HFFc6 (cell line): ENCODE measurements at places on chromosomes 3 and 15. TPM values are rescaled to one million over a fixed set of nuclear protein-coding genes. Genes with fewer than 3 reads are reported as not detected.

GRCh38 chr3:51498876-51499738 lies 708 bp downstream of the DCAF1 start:
- H3K4me3 ChIP-seq: peak overlapping the region; percentile 91
- peaks cover 14% of the 10 kb centered on the region for H3K4me1 ChIP-seq
- H3K27me3 ChIP-seq: peaks cover 5% of the 10 kb centered on the region
- peak; percentile 89 for DNase-seq
- peak overlapping the region; percentile 95 for H3K27ac ChIP-seq

DNA sequence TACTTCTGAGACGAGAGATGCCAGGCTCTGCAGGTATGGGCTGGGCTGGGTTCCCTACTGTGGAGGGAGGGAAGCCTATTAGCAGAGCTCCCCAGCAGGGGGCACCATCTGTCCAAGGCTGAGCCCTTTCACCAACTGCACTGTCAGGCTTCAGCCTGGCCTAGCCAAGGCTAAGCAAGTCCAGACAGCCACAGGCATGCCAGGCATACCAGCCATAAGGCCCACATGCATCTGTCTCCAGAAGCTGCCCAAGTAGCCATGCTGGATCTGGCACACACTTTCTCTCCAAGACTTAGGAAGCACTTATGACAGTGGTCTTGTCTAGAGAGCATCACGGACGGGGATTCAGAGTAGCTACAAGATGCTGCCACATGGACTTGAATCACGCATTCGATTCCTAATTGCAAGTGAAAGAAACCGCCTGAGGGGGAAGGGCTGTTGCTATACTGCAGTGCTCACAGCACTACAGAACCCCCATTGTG lies 28.3 kb downstream of the RUVBL1 start:
- peaks cover 21% of the 10 kb centered on the region for H3K36me3 ChIP-seq
- peak; percentile 86 for DNase-seq
- H3K4me3 ChIP-seq: no peak overlapping the region
- H3K4me1 ChIP-seq: peaks cover 49% of the 10 kb centered on the region
- peak overlapping the region; percentile 37; the same call in 1 of the 2 replicates for H3K27ac ChIP-seq
- H3K27me3 ChIP-seq: no peaks in the 10 kb centered on the region; the same call in 1 of the 2 replicates

- H3K36me3 ChIP-seq: peaks cover 35% of the 10 kb centered on the region
- H3K27me3 ChIP-seq: peaks cover 2% of the 10 kb centered on the region; the same call in 1 of the 2 replicates
- no peak overlapping the region for H3K27ac ChIP-seq
- no peak for DNase-seq
- no peaks in the 10 kb centered on the region for H3K4me1 ChIP-seq
Observed at GRCh38 chr3:53865732-53866499, 16.0 kb downstream of the ACTR8 start.

- H3K4me1 ChIP-seq: peaks cover 60% of the 10 kb centered on the region
- no peaks in the 10 kb centered on the region; the same call in 1 of the 2 replicates for H3K27me3 ChIP-seq
- peaks cover 26% of the 10 kb centered on the region for H3K36me3 ChIP-seq
- peak overlapping the region; percentile 92 for H3K27ac ChIP-seq
- peak overlapping the region; percentile 62; the same call in 1 of the 2 replicates for H3K4me3 ChIP-seq
Observed at GRCh38 chr3:74426571-74426970, 187.9 kb downstream of the CNTN3 start.

GRCh38 chr3:18062657-18063025 lies 320.2 kb upstream of the TBC1D5 start:
- no peaks in the 10 kb centered on the region for H3K36me3 ChIP-seq
- H3K4me1 ChIP-seq: peaks cover 51% of the 10 kb centered on the region
- peak overlapping the region; percentile 84 for H3K27ac ChIP-seq
- DNase-seq: peak; percentile 53

DNA sequence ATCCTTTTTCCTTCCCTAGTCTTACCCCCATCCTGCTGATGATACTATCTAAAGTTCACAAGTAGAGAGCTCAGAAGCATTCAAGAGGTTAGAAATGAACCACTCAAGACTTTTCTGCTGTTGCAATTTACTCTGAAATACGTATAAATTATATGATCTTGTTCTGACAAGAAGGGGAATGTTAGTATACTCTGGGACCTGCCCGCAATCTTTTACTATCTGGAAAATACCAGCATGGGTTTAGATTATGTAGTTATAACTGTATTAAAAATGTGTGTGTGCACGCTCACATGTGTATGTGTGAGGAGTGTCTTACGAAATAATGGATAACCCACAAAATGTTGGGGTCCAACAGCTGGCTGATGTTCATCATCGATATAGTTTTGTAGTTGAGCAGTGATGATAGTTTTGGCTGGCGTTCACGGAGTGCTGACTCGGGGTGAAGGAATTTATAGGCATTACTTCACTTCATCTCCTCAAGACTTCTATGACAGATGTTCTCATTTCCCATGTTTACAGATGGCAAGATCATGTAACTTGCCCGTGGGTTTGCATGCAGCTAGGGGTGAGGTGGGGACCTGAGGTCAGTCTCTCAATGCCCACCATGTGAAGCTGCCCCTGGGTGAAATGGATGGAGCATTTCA lies 297.5 kb upstream of the LYSMD4 start:
- H3K4me1 ChIP-seq: peaks cover 26% of the 10 kb centered on the region; the same call in 1 of the 2 replicates
- H3K36me3 ChIP-seq: no peaks in the 10 kb centered on the region; the same call in 1 of the 2 replicates
- H3K27me3 ChIP-seq: peaks cover 1% of the 10 kb centered on the region

DNA sequence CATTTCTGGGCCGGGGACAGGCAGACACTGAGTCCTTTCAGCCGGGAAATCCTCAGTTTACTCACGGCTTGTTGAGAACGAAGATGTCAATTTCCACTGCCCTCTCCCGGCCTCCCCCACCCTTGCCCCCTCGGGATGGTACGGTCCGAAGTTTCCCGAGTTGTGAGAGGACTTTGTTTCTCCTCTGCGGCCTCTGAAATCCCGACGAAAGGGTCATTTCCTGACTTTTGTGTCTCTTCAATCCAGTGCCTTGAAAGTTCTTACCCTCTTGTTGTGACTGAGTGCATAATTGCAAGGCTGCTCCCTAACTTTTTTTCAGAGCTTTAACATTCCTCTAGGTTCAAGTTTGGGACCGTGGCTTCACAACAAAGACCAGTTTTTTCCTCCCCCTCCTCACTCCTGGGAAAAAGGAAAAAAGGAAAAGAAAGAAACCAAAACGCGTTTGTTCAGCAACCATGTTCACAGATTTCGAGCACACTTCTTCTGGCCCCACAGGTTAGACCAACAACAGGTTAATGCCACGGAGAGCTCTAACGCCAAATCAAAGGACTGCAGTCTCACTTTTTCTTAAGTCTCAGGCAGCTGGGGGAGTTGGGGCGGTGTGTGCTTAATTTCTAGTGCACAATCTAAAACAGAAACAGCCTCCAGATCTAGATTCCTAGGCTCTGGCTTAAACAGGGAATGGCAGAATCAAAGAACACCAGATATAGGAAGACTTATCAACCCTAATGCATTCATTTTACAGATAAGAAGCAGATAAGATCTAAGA lies 138.9 kb downstream of the TMCO5A start:
- H3K4me3 ChIP-seq: peak overlapping the region; percentile 89
- H3K4me1 ChIP-seq: peaks cover 62% of the 10 kb centered on the region
- peak overlapping the region; percentile 98 for H3K27ac ChIP-seq
- no peaks in the 10 kb centered on the region for H3K36me3 ChIP-seq
- H3K27me3 ChIP-seq: no peaks in the 10 kb centered on the region; the same call in 1 of the 2 replicates
- DNase-seq: no peak

DNA sequence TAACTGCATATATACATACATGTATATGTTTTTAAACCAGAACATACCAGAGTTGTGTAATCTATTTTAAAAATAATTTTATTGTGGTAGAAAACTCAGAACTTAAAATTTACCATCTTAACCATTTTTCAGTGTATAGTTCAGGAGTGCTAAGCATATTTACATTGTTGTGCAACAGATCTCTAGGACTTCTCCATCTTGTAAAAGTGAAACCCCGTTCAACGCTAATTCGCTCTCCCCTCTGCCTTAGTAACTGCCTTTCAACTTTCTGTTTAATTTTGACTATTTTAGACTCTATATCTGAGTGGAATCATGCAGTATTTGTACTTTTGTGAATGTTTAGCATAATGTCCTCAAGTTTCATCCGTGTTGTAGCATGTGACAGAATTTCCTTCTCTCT lies 51.8 kb upstream of the SSR3 start:
- DNase-seq: no peak
- H3K4me1 ChIP-seq: peaks cover 62% of the 10 kb centered on the region
- H3K36me3 ChIP-seq: no peaks in the 10 kb centered on the region
- H3K27ac ChIP-seq: peak overlapping the region; percentile 100
- H3K27me3 ChIP-seq: no peaks in the 10 kb centered on the region; the same call in 1 of the 2 replicates
- peak overlapping the region; percentile 86; the same call in 1 of the 2 replicates for H3K4me3 ChIP-seq

DNA sequence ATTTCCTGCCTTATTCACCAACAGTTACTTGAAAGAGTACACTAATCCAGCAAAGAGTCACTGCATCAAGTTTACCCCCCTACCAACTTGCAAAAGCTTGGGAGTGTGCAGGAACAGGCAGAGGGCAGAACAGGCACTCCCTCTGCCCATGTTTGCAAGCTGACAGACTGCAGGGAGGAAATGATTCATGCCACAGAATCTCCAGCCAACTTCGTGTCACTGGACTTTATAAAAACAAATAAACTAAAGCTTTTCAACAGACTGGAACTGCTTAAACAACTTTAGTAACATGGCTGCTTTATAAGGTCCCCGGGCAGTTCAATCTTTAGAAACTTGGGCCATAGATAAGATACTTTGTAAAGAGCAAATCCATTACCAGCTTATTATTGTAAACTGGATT lies 129.5 kb downstream of the THRB start:
- no peaks in the 10 kb centered on the region for H3K36me3 ChIP-seq
- H3K4me3 ChIP-seq: no peak overlapping the region; the same call in 1 of the 2 replicates
- peak; percentile 73 for DNase-seq
- no peak overlapping the region for H3K27ac ChIP-seq

DNA sequence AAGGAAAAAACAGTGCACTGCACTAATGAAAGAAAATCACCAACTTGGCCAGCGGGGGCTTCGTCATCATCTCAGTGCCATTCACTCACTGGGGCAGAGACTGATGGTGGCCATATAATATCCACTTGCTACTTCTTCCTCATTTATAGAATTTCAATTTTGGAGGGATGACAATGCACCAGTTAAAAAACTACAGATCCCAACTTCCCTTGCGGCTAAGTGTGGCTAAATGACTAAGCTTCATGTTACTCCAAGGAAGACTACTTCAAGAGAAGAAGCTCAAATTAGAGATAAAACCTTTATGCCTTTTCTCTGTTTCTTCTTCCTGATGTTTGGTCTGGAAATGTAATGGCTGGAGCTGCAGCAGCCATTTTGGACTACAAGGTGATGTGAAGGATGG lies 38.8 kb downstream of the NGLY1 start:
- no peak for DNase-seq
- no peak overlapping the region for H3K27ac ChIP-seq
- no peaks in the 10 kb centered on the region; the same call in 1 of the 2 replicates for H3K27me3 ChIP-seq
- H3K36me3 ChIP-seq: peaks cover 21% of the 10 kb centered on the region
- H3K4me3 ChIP-seq: no peak overlapping the region

DNA sequence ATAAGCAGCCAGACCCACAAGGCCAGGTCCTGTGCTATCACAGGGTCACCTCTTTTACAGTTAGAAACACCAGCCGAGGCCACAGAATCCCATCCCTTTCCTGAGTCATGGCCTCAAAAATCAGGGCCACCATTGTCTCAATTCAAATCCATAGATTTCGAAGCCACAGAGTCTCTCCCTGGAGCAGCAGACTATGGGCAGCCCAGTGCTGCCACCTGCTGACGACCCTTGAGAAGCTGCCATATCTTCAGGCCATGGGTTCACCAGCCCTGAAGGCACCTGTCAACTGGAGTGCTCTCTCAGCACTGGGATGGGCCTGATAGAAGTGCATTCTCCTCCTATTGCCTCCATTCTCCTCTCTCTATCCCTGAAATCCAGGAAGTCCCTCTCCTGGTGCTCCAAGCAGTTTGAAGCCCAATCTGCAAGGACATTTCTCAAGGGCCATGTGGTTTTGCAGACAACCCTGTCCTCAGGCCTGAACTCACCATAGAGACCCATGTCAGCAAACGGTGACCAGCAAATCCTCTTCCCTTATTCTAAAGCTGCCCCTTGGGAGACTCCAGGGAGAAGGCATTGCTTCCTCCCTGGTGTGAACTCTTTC lies 39.6 kb downstream of the TGM4 start:
- H3K4me1 ChIP-seq: peaks cover 6% of the 10 kb centered on the region
- no peak overlapping the region for H3K27ac ChIP-seq
- H3K36me3 ChIP-seq: no peaks in the 10 kb centered on the region
- DNase-seq: peak; percentile 60
- H3K4me3 ChIP-seq: no peak overlapping the region

DNA sequence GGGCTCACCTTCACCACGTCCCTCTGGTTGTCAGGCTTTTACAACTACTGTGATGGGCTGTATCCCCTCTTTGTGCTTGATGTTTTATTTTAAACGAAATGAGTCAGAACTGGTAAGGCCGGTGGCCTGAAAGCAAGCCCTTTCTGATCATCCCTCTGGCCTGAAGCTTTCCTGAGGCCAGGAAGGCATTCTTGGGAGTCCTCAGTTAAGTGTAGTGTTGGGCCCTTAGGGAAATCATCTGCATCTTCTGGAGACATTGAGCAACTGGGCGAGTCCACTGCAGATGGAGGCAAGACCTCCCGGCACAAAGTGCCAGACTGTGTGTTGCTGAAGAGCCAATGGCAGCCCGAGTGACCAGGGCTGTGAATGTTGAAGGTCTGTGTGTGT lies 33.0 kb upstream of the AMOTL2 start:
- peaks cover 8% of the 10 kb centered on the region; the same call in 1 of the 2 replicates for H3K4me1 ChIP-seq
- DNase-seq: no peak
- peaks cover 13% of the 10 kb centered on the region; the same call in 1 of the 2 replicates for H3K36me3 ChIP-seq
- H3K27me3 ChIP-seq: peaks cover 19% of the 10 kb centered on the region
- no peak overlapping the region for H3K4me3 ChIP-seq

GRCh38 chr3:46393554-46394434 lies 13.1 kb downstream of the CCR5AS start:
- no peak for DNase-seq
- no peaks in the 10 kb centered on the region for H3K36me3 ChIP-seq
- H3K4me1 ChIP-seq: peaks cover 9% of the 10 kb centered on the region
- H3K27ac ChIP-seq: no peak overlapping the region
- peaks cover 20% of the 10 kb centered on the region for H3K27me3 ChIP-seq
- H3K4me3 ChIP-seq: no peak overlapping the region

- no peak overlapping the region for H3K27ac ChIP-seq
- H3K4me3 ChIP-seq: no peak overlapping the region
- H3K4me1 ChIP-seq: peaks cover 33% of the 10 kb centered on the region
- no peak for DNase-seq
Observed at GRCh38 chr3:182913889-182914288, 66.4 kb downstream of the DCUN1D1 start.

DNA sequence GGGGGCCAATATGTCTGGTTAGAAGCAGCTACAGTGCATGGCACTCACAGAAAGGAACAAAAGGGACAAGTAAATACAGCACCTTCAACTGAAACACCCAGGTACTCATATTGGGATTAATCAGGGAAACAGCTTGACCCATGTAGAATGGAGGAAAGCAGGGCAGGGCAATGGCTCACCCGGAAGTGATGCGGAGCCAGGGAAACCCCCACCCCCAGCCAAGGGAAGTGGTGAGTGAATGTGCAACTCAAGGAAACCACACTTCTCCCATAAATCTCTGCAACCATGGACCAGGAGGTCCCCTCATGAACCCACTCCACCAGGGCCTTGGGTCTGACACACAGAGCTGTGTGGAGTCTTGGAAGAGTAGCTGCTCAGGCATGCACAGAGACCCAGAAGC lies 117.1 kb downstream of the MTHFS start:
- H3K4me1 ChIP-seq: no peaks in the 10 kb centered on the region
- peaks cover 2% of the 10 kb centered on the region; the same call in 1 of the 2 replicates for H3K27me3 ChIP-seq
- H3K4me3 ChIP-seq: no peak overlapping the region
- H3K36me3 ChIP-seq: peaks cover 7% of the 10 kb centered on the region; the same call in 1 of the 2 replicates
- no peak for DNase-seq

Gene CCDC191
- total RNA-seq: 0.78 to 1.5 TPM (median 1.0 TPM) in 3 replicates

Gene FAM81A
- total RNA-seq: not detected in 3 replicates

Gene AGBL1
- not detected in 3 replicates for total RNA-seq

Gene ISLR2
- total RNA-seq: not detected in 2 replicates

Gene CPN2
- total RNA-seq: 0.14 to 0.24 TPM (median 0.21 TPM) in 3 replicates

Gene ADAMTS17
- not detected in 3 replicates for total RNA-seq

Gene ZNF80
- total RNA-seq: not detected in 3 replicates

Gene KNG1
- total RNA-seq: not detected in 2 replicates
